ENCODE measurements at places on chromosomes 5 and 9.
A peak's percentile ranks its signal among the peaks of the same experiment; 100 is the strongest.

DNA sequence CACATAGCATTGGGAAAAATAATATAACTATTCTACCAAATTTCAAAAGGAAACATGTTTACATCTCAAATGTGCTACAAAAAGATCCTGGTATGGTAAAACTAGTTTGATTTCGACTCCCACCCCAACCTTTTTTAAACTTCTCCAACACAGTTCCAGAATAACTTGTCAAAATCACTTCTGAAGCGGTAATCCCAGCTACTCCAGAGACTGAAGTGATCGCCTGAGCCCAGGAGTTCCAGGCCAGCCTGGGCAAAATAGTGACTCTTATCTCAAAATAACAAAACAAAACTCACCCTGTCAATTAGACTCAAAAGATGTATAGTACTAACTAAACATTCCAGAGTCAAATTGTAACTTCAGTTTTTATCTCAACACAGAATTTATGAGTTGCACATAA, 71.3 kb upstream of the RNF38 start:
- DNase-seq: no peak

DNA sequence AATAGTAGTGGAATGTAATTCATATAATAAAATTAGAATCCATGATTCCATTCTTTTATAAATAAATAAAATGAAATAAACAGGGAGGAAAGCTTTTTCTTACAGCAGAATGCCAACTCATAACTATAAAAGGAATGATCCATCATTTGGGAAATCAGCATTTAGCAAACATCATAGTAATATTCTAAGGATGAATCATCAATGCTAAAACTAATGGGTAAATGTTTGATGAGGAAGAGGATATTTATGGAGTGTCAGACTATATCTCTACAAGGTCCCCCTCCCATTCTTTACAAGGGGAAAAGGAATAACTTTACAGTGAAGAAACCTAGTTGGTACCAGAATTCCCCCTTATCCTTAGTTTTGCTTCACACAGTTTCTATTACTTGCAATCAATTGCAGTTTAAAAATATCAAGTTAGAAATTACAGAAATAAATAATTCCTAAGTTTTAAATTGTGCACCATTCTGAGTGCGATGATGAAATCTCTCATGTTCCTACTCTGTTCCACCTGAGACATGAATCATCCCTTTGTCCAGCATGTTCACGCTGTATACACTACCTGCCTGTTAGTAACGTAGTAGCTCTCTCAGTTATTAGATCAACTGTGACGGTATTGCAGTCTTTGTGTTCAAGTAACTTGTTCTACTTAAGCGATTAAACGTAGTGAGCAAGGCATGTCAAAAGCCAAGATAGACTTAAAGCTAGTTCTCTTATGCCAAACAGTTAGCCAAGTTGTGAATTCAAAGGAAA, 14.2 kb upstream of the JAKMIP2 start:
- DNase-seq: no peak

GRCh38 chr9:84519413-84519812, 150.1 kb upstream of the NTRK2 start:
- no peak for DNase-seq

GRCh38 chr5:10935536-10935935, 174.5 kb upstream of the DAP start:
- no peak for DNase-seq

- DNase-seq: no peak
Observed at GRCh38 chr5:67886761-67887160, 328.8 kb upstream of the PIK3R1 start.

GRCh38 chr5:157456301-157456700, 3.7 kb upstream of the NIPAL4 start:
- no peak for DNase-seq

DNA sequence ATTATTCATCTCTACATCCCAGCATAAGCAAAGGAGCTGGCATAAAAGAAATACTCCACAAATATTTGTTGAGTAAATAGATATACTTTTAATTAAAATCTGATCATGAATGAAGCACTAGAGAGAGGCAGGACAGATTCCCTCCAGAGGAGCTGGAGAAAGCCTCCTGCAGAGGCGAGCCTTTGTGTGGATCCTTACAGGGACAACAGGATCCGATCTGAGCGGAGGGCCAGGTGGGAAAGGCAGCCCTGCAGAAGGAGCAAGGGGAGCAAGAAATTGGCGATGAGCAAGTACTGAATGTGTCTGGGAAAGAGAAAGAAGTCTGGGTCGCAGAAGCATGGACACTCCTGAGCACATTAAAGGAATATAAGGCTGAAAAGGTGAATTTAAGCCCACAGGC, 69.4 kb downstream of the EBF1 start:
- no peak for DNase-seq

GRCh38 chr5:78953092-78953800, 31.9 kb downstream of the ARSB start:
- no peak for DNase-seq

GRCh38 chr9:99224445-99224844, 2.4 kb downstream of the SEC61B start:
- no peak for DNase-seq

DNA sequence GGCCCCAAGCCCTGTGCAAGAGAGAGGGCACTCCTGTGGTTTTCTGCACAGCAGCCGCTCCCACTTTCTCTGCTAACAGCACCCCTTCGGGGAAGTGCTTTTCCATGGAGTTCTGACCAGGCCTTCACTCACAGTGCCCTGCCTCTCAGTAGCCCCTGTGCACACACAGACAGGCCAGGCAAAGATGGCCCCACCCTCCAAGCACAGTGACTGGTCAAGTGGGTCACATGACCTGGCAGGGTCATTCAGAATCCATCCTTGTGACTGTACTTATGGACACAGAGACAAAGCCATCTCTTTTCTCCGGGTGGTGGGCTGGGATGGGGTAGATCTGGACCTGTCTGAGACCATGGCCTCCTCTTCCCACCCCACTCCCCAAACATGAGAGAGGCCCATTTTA, 82.5 kb downstream of the PSD2 start:
- no peak for DNase-seq

- DNase-seq: no peak
Observed at GRCh38 chr5:116989995-116990394, 415.4 kb upstream of the SEMA6A start.

GRCh38 chr5:27011274-27011673, 27.1 kb downstream of the CDH9 start:
- DNase-seq: no peak

DNA sequence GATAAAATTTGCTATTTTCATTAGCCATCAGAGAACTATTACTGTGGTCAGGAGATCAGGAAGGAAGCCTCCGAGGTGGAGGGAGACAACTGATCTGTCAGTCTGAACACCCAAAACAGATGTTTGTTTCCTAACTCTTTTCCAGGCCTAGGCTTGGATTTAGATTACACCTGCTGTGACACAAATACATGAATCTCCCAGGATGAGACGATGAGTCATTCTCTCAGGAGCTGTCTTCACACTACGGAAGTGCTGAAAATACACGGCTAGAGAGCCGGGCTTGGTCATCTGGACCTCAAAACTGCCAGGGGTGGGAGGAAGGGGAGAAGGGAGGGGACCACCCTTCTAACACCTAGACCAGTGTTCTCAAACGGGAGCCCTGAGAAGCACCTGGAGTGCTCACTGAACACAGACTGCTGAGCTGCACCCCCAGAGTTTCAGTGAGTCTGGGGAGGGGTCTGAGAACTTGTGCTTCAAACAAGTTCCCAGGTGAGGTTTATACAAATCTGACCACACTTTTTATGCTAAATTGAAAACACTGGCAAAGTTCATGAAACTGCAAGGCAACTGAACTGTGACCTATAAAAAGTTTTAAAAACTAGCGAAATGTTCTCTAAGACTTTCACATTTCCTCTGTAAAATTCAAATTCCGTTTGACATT, 80.3 kb upstream of the EQTN start:
- no peak for DNase-seq

GRCh38 chr5:179223961-179224360, 121.3 kb downstream of the ADAMTS2 start:
- peak; percentile 17 for DNase-seq

GRCh38 chr5:42521406-42521805, 98.2 kb downstream of the GHR start:
- DNase-seq: no peak

DNA sequence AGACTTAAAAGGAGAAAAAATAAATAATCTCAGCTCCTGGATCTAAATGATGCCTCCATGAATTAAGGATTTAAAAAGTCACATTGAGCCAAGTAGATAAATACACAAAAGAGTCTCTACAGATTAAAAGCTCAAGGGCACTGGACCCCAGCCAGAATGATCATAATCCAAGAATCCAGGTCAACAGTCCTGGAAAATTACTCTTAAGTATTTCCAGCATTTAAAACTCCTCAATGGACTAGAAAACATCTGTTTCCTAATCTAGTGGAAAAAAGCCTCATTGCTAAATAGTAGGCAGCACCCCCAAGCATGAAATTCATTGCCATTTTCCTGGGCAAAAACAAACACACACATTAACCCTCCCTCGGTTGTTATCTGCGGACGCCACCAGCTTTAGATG, 96.8 kb downstream of the FRMD3 start:
- no peak for DNase-seq

- no peak for DNase-seq
Observed at GRCh38 chr9:136404801-136405136, 4.8 kb upstream of the SNAPC4 start.
